LHCN-M2 (cell line): ENCODE measurements at places on chromosomes 5 and 9.

DNA sequence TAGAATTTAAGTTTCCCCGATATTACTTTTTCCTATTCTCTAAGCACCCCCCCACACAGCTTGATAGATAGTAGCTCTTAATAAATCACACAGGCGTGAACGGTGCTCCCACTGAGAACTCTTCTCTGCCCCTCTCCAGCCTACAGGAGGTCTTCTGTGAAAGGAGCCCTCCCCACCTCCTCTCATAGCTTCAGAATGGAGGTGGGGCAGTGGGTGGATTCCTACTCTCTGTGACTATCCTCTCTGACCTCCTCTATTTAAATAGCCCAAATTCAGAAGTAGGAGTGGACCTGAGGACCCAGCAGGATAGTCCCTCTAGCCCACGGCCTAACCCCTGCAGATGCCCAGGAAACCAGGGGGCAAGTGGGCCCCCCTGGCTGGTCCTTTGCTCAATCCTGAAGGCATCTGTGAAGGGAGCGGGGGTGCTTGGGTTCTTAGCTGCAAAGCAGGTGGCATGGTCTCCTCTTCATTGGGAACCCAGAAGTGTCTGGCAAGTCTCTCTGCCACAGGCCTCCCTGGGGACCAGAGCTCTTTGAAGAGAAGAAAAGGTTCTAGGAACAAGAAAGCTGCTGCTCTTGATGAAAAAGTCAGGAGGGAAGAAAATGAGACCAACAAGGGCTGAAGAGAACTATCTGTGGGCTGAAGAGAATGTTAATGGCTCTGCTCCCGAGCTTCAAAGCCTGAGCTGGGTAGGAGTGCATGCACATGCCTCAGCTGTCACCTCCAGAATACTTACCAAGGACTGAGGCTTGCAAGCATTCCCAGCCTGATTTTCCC, 21.1 kb upstream of the HSPA9 start:
- DNase-seq = no peak

DNA sequence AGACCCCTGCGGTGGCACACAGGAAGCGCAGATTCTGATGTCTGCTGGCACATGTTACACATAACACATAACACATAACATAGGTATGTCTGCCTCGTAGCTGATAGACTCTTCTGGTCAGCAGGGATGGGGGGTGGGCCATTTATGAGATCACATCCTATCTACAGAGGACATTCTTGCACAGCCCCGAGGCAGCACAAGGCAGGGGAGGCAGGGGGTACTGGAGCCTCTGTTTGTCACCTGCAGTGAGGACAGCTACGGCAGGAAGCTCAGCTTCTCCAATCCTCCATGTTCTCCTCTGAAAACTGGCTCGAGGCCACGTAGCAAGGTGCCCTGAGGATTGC, 16.7 kb upstream of the MED10 start:
- no peak for DNase-seq

GRCh38 chr5:138438003-138438723, 694 bp upstream of the REEP2 start:
- DNase-seq = no peak

GRCh38 chr9:116494815-116495634, 192.1 kb upstream of the TRIM32 start:
- DNase-seq = no peak

DNA sequence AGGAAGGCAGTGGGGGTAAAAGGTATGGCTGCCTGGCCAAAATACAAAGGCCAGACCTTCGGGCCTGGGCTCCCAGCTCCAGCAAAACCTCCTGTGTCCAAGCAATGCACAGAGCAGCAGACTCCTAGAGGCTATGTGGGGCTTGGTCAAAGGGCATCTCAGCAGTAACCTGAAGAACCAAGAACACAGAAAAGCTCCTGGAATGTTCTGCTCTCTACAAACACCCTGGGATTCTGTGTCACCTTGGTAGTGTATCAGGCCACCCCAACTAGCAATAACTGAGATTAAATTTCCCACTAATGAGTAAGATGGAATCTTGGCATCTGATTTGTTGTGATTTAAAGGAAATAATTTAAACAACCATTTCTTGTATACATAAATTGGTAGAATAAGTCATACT, 158.6 kb downstream of the GLIS3 start:
- DNase-seq = no peak

DNA sequence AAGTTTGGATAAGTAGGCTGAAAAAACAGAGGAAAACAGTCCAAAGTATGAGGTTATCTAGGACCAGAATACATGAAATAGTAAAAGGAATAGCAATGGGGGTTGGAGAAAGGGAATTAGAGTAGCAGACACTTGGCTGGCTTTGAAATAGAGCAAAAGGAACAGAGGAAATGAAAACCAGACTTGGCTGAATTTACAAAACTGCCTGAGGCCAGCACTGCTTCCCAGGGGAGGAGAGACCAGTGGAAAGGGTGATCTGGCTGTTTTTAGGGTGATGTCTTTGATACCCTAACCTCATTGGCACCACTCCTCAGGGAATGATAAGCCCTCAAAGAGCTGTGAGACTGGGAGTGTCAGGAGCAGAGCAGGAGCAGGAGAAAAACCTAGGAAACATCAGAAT, 413.4 kb upstream of the SLC30A5 start:
- no peak for DNase-seq
